Stimulated activated CD8-positive, alpha-beta memory T cell treated with anti-CD3 and anti-CD28 coated beads, Interleukin-4, amount 100 ng/mL, for 48 hours (primary cell): ENCODE measurements at places on chromosomes 16 and 17.

DNA sequence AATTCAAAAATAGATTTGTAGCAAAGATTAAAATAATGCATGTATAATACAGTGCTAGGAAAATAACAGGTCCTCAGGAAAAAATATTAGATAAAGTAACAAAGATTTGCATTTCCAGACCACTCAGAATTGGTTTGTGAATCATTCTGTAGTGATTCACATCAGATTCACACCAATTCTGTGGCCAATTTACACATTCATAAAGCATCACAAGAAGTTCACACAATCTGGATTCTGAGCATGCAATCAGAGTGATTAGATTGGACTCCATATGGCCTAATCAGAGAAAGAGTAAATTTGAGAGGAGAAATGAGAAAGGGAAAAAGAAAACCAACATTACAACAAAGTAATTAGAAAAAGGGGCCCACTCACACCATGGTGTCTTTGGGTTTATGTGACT, 36.0 kb upstream of the SLC47A1 start:
- no peak for DNase-seq

DNA sequence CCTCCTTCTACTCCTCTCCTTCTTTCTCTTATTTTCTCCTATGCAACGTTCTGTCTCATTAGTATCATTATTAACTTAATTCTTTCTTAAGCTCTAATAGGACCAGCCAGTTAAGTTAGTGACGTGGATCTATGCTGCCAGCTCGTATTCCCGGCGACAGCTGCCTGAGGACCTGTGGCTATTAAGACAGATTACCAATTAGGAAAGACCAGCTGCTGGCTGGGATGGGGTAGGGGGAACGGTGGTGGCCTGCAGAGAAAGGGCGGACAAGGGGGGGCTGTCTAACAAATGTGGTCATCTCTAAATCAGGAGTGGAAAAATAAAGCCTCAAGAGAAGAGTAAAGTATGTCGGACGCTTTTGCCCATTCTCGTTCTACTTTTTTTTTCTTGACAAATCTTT, 770 bp upstream of the MYH3 start:
- DNase-seq, result no peak

DNA sequence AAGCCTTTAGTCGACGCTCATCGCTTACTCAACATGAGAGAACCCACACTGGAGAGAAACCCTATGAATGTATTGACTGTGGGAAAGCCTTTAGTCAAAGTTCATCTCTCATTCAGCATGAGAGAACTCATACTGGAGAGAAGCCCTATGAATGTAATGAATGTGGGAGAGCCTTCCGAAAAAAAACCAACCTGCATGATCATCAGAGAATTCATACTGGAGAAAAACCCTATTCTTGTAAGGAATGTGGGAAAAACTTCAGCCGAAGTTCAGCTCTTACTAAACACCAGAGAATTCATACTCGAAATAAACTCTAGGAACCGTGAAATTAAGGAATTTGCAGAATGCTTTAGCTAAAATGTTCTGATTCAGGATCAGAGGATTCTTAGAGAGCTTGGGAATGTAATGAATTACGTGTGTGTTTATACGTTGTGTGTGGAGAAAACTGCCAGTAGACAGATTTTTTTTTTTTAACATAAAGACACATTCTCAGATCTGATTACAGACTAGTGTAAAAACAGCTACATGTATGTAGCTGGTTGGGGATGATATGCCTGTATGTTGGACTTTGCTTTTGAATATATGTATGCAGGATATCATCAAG, 25.4 kb downstream of the ZFP90 start:
- no peak for DNase-seq

- DNase-seq, result no peak
Measured at GRCh38 chr17:50035421-50035879, 20.5 kb upstream of the ITGA3 start.

- no peak for DNase-seq
Measured at GRCh38 chr16:67181346-67181745, 2.4 kb downstream of the MATCAP1 start.

GRCh38 chr17:51135956-51136355, 15.3 kb upstream of the SPAG9 start:
- DNase-seq, result no peak

- no peak for DNase-seq
Measured at GRCh38 chr16:53078247-53078646, 23.5 kb downstream of the CHD9 start.

- DNase-seq, result no peak
Measured at GRCh38 chr16:9840761-9841665, 341.2 kb downstream of the GRIN2A start.

DNA sequence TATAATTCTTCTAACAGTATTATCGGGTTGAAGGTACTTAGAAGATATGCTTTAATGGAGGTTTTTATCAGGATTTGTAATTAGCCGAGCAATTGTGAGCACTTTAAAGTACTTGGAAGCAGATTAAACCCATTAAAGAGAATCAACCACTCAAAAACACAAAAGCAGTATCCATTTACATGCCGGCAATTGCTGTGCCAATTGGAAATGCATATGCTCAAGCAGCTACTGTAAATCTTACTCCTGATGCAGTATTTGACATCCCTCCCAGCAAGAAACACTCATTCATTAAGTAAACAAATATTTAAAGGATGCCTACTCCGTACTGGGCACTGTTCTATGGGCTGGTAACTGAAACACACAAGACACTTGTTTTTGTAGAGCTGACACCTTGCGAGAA, 11.4 kb upstream of the CCL1 start:
- no peak for DNase-seq

DNA sequence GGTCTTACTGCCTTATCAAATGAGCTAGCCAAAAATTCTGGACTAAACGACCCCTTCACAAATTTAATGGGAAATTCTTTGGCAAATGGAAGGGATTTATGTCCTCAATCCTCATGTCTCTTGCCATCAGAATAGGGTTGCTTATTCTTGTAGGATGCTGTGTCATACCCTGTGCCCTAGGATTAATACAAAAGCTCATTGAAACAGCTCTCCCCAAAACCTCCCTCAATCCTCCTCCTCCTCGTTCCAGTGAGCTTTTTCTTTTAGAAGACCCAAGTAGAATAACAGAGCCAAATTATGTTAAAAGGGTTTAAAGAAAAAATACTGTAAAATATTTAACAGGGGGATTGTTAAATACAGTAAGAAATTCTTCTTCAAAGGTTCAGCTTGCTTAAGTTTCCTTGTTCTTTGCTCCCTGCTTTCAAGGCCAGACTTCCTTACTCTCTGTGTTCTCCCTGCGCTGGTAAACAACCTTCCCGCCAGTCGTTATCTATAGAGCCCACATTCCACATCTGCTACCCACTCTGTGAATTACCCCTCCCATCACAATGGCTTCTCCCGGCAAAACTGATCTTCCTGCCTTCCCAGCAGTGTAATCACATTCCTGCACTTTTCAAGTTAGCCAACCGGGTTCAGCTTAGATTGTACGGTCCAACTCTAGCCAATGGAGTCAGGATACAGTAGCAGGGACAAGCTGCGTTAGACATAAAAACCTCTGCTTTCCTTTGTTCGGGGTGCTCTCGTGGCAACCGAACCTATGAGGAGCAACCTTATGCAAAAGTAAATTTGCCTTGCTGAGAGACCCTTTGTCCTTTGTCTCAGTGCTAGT, 9.7 kb downstream of the HPR start:
- no peak for DNase-seq

GRCh38 chr16:79980650-79981521, 380.3 kb upstream of the MAF start:
- no peak for DNase-seq

- DNase-seq, result no peak
Measured at GRCh38 chr17:13421581-13422130, 180.1 kb downstream of the HS3ST3A1 start.

DNA sequence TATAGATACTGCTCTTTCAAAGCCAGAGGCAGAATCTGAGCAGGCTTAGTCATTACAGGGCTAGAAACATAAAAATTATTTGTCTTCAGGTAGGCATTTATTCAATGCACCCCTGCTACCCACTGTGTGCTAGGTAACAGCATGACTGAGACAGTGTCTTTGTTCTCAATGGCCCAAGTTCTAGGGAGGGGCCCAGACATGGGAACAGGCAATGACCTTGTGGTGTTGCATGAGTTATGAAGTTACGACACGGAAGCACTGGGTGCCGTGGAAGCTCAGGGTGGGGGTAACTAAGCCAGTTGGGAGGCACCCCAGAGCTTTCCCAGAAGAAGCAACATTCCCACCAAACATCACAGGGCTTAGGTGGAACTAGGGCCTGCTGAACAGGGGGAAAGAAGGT, 87.0 kb downstream of the CPPED1 start:
- DNase-seq, result no peak

- DNase-seq, result no peak
Measured at GRCh38 chr16:81180578-81180977, 57.9 kb upstream of the BCO1 start.

DNA sequence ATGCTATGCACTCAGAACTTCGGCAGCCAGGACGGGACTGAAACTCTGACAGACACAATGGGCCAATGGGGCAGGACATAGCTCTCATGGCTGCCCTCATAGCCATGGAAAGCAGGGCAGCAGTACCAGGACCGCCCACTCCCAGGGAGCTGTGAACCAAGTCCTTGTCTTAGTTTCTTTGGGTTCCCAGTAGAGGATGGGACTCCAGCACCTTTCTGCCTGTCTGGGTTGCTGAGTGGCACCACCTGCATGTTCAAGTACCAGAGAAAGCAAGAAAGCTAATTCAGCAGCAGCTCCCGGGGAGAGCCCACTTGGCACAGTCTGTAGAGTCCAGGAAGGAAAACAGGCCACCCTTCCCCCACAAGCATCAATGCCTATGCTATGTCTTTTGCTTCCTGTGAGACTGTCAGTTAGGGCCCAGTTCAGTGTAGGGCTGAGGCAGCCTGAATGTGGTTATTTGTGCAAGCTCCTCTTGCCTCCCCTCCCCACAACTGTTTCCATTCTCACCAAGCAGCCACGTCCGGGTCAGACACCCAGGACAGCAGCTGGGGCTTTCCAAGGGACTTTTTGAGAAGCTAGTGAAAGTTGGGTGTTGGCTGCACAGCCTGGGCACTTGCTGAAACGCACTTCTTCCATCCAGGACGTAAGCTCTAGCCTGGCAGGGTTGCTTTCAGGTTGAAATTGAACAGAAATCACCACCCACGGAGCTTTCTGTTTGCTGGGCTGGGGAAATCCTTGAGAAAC, 7.8 kb downstream of the SUPT4H1 start:
- peak; percentile 91 for DNase-seq

DNA sequence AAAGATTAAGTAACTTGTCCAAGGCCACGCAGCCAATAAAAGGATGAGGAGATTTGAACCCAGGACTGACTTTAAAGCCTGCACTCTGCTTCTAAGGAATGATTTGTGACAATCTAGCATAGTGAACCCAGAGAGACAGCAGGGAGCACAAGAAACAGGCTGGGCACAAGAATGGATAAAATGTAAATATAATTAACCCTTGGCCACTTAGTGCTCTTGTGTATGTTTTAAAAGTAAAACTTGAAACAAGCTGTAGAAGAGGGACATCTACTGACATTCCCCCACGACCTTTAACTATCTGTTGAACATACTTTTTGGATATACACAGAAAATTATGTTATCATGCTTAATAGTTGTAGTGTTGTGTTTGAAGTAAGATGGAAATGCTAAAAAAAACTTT, 141.9 kb upstream of the PMFBP1 start:
- no peak for DNase-seq

GRCh38 chr17:41678907-41679739, 9.6 kb upstream of the EIF1 start:
- peak; percentile 66 for DNase-seq

GRCh38 chr17:69166957-69167356, 25.3 kb upstream of the ABCA6 start:
- no peak for DNase-seq

DNA sequence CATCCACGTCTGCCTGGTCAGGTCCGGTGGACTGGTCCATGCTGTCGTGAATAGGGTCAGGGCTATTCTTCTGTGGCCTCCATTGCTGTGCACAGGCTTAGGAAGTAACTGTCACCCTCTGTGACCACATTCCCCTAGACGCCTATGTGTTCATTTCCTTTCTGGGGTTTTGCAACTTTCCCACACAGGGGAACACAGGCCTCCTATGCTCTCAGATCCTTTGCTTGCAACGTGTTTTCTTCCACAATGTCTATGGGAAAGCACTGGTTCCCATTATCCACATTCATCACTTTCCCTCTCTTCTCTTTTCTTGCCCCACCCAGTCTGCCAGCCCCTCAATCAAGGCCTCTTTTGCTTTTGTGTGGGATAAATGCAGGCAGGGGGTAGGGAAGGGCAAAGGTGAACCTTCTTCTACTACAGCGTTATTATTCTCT, 43.2 kb upstream of the DNAJA2 start:
- DNase-seq, result peak; percentile 25

GRCh38 chr17:50944054-50944901, 78.1 kb upstream of the TOB1 start:
- DNase-seq, result peak; percentile 85

GRCh38 chr16:59684911-59685310, 950.8 kb upstream of the GOT2 start:
- DNase-seq, result no peak

GRCh38 chr16:31016018-31016417, 5.6 kb upstream of the STX1B start:
- no peak for DNase-seq

DNA sequence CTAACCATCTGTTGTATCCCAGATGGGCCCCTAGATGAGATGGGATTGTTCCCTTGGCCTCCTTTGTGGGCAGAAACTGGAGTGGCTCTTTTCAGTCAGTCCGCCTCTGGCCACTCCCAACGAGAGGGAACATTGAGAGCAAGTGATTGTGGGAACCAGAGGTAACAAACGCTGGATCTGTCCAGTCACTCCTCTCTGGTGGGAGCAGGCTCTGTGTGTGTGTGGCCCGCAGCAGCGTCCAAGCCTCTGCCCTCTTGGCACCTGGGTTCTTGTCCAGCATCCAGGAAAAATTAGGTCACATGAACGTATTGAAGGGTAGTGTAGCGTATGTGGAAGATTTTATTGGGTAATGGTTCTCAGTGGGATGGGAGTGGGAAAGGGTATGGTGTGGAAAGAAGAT, 101.9 kb upstream of the COX10 start:
- no peak for DNase-seq

GRCh38 chr16:74999219-74999608, 390 bp downstream of the ZNRF1 start:
- peak; percentile 44 for DNase-seq

DNA sequence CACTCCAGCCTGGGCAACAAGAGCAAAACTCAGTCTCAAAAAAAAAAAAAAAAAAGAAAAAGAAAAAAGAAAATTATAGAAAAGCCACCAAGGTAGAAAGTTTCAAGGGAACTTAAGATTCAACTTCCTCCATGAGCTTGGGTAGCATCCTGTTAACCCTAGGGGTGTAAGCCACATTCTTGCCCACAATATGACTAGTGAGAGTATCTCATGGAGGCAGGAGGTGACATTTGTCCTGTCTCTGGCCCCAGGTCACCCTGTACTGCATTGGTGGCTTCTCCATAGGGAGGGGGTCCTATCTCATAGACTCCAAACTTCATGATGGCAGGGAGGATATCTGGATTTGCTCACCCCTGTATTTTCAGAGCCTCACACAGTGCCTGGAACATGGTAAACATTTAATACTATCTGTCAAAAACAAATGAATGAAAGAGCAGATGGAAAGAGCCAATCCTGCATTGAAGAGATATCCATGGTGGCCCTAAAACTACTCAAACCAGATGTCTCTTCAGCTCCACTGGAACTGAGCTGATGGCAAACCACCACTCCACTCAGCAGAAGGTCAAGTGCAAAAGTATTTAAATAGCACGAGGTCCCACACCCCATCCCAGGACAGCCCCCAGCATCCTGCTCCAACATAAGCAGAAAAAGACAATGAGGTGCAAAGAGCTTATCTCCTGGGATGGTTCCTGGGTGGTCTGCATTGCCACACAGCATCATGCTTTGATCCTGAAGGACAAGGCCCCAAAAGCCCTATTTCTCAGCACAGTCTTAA, 50.3 kb downstream of the EMP2 start:
- no peak for DNase-seq
